NCI-H187 (cell line): ENCODE measurements at places on chromosomes 5 and 9.

DNA sequence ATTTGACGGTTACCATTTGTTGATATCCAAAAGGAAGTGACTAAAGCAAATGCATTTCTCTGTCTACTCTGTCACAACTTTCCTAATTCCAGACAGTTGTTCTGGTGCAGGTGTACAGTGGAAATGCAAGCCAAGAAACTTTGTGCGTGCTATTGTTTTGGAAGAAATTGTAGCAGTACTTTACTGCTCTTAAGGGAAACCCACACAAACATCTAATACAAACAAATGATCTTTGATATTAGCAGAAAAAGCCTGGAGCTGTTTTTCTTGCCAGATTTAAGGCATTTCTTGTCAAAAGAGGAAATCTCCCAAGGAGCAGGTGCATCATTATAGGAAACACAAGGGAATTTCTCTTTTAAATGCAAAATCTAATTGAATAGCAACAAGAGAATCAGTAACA, 2.0 kb downstream of the SNCAIP start:
- no peak for DNase-seq

DNA sequence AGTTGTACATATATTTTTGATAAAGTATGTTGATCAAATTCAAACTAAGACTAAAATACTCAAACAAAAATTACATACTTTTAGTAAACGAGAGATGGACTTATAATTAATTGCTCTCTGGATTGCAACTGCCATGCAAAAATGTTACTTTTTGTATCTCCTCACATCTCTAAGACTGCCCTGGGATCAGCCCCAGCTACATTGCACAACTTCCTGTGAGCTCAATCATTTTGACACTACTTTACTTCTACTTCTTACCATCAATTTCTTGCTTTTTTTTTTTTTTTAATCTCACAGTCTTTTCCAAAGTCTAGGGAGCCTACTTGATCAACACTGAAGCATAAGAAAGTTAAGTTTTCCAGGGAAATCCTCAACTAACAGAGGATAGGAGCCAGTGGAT, 506.0 kb upstream of the CDH10 start:
- no peak for DNase-seq

- no peak for DNase-seq
These were observed 533.0 kb downstream of the BNC2 start for GRCh38 chr9:16337322-16338029.

DNA sequence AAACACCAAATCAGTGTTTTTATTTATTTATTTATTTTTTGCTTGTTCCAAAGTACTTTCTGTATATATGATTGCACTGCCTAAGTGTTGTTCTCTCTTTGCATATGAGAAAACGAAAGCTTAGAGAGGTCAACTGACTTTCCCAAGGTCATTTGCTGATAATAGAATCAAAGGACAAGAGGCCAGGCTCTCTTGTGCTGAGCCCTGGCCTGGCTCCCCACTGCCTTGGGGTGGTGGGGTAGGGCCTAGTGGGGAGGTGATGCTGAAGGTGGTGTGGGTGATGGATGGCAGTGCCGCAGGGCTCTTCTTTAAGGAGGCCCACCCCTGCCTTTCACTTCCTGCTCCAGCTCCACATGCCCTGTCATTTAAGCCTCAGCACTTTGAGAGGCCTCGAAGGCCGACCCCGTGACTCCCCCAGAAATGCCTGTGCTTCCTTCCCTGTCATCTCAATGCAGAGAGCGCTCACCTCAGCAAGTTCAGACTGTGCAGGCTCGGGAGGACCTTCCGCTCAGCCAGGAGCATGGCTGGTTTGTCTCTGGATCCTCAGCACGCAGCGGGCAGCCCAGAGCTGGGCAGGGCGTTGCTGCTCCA, 59.5 kb downstream of the SMIM23 start:
- DNase-seq, result no peak

DNA sequence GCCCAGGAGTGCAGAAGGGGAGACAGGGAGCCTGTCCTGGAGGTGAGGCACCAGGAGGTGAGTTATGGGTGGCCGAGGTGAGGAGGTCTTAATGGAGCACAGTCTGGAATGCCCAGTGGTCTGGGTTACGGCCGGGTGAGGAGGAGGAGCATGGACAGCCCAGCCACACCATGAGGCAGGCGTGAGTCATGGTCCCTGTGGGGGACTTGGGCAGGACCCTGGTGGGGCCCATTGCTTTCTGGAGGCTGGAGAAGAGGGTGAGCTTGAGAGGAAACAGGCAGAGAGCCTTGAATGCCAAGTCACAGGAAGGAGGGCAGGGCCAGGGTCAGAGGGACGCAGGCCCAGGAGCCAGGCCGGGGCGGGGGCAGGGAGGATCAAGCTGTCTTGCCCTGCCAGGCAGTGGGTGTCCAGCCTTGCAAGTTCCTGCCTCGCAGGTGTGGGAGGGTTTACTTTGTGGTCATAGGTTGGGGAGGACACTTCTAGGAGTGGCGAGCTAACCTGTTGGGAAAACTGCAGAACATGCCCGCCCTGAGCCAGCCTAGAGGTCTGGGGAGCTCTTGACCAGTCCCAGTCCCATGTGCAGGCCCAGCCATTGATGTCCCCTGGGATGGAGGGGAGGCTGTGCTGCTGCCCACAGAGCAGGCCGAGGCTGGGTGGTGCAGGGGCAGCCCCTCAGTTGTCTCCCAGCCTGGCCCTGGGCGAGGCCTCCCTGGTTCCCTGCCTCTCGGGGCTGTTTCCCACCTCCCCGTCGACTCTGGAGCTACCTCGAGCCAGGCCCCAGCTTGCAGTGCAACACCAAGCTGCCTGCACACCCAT, 2.8 kb downstream of the CACNA1B start:
- DNase-seq, result no peak
